ENCODE measurements at places on chromosomes 7 and 10. TPM values are rescaled to one million over a fixed set of nuclear protein-coding genes. Genes with fewer than 3 reads are reported as not detected.

The COL17A1 gene
- 0.45 TPM for total RNA-seq

DNA sequence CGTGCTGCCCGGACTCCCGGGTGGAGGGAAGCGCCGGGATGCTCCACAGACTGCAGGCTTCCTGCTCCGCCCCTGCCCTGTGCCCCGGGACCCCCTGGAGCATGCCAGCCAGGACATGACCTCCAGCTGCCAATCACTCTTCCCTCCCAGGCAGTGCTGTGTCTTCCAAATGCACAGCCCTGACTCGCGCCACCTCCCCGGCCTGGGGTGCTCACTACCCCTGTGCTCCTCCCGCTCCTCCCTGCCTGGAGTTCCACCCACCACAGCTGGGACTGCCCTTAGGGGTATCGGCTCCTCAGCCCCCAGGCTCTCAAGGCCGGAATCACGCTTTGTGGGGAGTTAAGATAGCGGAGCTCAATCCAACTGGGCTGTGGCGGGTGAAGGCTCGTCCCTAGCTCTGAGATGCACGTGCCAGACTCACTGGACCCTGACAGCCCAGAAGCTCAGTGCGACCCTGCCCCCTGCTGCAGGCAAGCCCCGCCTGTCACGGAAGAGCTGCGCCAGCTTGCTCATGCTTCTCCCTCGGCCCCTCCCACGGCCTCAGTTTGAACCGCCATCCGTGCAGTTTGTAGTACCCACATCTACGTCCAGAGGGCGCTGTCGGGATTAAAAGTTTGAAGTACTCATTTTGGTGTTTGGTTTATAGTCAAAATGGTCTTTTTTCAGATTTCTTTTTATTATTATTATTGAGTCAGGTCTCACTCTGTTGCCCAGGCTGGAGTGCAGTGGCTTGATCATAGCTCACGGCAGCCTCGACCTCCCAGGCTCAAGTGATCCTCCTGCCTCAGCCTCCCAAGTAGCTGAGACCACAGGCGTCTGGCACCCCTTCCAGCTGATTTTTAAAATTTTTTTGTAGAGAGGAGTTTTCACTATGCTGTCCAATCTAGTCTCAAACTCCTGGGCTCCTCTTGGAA is 142.5 kb upstream of the TCERG1L start:
- DNase-seq, result peak; percentile 87

DNA sequence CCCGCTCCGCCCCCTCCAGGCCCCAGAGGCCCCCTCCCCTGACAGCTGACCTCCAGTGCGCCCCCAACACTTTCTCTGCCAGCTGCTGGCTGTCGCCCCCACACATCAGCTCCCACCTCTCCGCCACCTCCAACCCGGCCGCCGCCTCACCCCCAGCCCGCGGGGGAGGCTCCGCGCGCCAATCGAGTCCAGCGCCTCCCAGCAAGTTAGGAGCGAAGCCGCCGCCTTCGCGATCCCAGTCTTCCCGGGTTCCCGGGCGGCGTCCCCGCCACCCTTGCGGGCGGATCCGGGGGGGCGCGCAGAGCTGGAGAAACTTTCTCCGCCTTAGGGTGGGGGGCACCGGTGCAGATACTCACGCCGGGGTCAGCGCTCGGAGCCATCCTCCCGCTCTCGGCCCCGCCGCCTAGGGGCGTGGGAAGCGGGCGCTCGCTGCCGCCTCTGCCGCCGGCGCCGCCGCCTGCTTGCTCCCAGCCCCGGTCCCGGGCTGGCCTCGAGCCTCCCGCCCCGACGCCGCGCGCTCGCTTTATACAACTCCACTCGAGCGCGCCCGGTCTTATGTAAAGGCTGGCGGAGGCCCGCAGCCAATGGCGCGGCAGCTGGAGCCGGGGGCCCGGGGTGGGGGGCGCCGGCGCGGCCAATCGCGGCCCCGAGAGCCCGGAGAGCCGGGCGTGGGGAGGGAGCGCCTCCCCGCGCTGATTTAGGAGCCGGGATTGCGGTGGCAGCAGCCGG is at the start of gene CRTAC1:
Gene CRTAC1, minus strand, starts transcription at position 529 of the 729 bp plus-strand sequence. Its CDS starts 149 bp downstream, at position 380.
- DNase-seq, result peak; percentile 80

The ANKRD1 gene
- total RNA-seq, result 0.36 TPM

DNA sequence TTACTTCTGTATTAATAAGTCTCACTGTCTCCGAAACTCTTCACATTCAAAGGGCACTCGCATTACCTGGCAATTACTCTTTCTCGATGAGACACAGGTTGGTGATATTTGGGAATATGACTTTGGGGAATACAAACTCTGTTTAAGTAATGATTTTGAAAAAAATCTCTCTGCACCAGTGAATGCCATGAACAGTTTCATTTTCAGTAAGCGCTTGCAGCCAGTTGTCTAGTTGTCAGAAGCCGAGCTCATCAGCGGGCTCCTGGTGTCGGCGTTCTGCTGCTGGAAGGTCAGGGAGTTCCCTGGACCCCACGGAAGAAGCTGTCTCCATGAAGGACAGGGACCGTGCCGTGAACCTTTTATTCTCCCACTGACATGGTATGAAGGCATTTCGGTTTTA is 57.7 kb downstream of the PTPRE start:
- no peak for DNase-seq

The BTBD16 gene
- total RNA-seq, result 0.89 TPM

The NKX2-3 gene
- not detected for total RNA-seq

GRCh38 chr7:146781352-146782116 is 664.9 kb downstream of the CNTNAP2 start:
- DNase-seq, result no peak

The GIMAP2 gene
- total RNA-seq, result 11.7 TPM

DNA sequence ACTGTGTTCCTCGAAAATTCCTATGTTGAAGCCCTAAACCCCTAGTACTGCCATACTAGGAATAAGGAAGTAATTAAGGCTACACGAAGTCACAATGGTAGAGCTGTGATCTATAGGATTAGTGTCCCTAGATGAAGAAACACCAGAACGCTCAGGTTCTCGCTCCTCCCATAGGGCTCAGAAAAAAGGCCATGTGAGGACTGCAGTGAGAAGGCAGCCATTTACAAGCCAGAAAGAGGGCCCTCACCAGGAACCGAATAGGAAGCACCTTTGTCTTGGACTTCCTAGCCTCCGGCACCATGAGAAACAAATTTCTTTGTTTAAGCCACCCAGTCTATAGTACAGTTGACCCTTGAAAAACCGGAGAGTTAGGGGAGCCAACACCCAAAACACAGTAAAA is 46.2 kb downstream of the CACUL1 start:
- no peak for DNase-seq

The ADRB1 gene
- 0.76 TPM for total RNA-seq

GRCh38 chr10:58734664-58735063 is 222.0 kb downstream of the BICC1 start:
- DNase-seq, result no peak

Measured in sciatic nerve (tissue), 2 donors.